ENCODE measurements at places on chromosomes 1 and 21.

DNA sequence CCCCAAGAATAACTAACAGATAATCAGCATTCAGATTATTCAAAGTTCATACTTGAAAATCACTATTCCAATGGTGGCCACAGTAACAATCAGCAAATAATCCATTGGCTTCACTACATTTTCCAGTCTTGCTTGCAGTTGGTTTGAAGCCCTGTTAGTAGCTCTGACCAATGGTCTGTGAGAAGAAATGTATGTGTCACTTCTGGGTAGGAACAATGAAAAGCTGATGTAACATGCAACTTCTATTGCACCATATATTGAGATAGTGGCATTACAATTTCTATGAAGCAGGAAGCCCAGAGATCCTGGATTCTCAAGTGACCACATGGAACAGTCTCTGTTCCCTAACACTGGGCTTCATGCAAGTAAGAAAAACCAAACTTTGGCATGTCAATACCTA, 250.9 kb upstream of the DAB1 start:
- DNase-seq, result peak; percentile 18

DNA sequence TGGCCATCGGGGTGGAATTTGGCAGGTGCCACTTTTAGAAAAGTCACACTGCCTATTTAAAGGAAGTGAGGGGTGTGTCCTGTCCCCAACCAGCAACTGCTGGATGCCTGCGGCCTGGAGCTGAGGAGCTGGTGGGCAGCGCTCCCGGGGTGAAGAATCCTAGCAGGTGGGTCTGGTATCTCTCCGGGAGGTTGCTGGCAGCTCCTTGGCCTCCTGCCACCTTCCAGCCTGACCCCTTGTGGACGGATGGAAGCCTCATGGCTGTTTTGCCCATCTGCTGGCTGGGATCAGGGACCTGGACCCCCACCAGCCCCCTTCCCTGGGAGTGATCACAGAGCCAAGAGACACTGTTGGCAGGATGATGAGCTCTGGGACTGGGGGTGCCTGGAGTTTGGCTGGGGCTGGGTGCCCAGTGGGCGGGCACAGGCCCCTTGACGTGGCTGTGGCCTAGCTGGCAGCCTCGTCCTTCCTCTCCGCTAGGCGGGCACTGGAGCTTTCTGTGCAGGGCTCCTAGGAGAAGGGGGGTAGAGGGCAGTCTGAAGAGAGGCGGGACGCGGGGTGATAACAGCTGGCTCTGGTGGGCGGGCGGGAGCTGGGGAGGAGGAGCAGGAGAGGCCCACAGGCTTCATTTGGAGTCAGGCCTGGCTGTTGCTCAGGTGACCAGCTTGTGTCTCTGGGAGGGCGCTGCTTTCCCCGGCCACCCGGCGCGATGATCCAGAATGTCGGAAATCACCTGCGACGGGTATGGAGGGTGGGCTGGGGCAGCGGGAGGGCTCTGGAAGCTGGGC, at the start of gene ACOT11:
TSS of gene ACOT11 (plus strand) at position 628 of the 788 bp plus-strand sequence. CDS start at position 710, 82 bp downstream.
- peak; percentile 22 for DNase-seq

GRCh38 chr1:94737124-94737998, 82.8 kb upstream of the SLC44A3 start:
- DNase-seq, result peak; percentile 72

DNA sequence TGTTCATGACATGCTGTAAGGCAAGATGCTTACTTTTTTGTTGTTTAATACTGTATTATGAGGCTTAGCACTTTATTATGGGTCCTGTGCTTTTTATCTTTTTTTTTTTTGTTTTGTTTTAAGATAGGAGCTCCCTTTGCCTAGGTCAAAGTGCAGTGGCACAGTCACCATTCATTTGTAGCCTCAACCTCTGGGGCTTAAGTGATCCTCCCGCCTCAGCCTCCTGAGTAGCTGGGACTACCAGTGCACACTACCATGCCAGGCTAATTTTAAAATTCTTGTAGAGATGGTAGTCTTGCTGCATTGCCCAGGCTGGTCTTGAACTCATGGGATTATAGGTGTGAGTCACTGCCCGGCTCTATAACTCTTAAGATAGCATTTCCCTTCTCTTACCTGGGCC, 4.6 kb downstream of the UBAP2L start:
- no peak for DNase-seq

DNA sequence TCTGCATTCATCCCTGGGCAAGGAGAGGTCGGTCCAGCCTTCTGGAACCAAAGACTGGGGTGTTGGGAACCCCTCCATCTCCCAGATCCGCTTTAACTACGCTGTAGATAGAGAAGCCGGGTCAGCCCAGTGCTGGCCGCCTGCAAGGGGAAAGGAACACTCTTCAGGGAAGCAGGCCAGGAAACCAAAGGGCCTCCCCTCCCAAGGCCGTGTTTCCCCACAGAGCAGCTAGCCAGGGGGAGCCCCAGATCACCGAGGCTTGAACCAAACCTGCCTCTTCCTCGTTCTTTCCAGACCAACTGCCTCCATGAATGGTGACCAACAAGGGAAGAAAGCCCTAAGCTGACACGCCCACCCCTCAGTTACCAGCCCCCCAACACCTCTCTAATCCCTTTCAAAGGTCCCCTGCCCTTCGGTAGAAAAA, 1.2 kb upstream of the CHD5 start:
- DNase-seq, result no peak

DNA sequence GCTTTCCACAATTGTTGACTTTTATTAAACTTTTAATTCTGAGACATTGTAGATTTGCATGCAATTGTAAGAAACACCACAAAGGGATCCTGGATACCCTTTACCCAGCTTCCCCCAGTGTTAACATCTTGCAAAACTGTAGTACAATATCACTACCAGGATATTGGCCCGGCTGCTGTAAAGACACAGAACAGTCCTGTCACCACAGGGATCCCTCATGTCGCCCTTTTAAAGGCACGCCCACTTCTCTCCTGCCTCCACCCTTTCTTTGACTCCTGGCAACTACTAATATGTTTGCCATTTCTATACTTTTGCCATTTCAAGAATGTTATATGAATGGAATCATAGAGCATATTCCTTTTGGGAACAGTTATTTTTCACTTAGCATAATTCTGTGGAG, 37.0 kb downstream of the NAV1 start:
- DNase-seq, result no peak

- DNase-seq, result peak; percentile 55
Observed at GRCh38 chr1:169601096-169601881, 15.0 kb upstream of the F5 start.

DNA sequence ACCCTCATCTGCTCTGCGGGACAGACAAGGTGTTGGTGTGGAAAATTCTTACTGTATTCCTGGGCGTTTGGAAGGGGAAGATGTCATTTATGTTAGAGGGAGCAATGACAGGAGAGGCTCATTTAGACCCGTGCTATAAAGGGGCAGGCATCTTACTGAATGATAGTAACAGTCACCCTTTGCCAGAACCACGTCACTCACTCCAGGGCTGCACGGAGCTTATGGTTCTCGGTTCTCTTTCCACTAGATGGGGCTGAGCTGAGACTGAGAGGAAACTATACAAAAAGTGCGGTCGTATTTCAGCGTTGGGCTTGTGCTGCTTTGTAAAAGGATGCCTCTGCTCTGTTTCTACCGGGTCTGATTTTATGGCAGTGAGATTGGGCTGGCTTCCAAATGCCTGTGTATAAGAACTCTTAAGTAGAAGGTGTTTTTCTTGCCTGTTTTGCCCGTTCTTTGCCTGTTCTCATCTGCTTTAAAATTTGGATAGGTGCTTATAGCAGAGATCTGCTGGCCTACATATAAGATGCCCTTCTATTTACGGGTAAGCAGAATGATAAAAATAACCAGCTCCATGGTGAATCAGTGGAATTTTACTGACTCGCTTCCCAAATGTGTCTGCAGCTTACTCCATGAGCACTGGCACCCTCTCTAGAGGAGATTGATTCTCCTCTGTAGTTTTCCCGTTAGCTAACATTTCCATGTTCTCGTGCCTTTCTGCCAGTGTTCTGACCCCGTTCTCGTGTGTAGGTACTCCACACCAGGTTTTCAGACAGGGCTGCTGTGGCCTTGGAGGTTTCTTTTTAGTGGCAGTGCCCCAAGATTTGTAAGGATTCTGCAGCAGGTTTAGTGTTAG, 55.9 kb downstream of the MRPS6 start:
- peak; percentile 23 for DNase-seq

All from MCF 10A (cell line).